EH (cell line): ENCODE measurements at places on chromosomes 7 and 10.

DNA sequence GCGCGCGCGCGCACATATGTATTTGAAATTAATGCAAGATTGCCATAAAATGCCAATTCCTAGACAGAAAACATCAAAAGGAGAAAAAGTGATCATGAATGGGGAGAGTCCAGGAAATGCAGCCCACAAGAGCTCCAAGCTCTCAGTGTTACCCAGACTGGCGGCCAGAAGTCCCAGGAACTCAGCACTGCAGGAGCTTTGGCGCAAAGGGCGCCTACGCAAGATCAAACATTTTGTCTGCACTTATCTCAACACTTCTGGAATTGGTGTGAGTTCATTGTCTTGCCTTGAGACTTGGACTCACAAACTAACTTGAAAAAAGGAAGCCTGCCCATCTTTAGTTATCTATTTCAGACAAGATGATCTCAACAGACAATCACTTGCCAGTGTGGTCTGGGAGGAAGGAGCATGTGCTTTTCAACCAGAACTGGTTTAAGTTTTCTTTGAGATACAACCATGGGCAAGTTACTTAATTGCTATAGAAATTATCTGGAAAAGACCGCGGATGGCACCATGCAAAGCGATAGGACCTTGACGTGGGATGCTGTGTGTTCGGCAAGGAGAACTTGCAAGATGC lies 77.2 kb downstream of the KIAA1549 start:
- DNase-seq = no peak

GRCh38 chr10:54081950-54082349 lies 719.1 kb downstream of the PCDH15 start:
- DNase-seq = no peak

DNA sequence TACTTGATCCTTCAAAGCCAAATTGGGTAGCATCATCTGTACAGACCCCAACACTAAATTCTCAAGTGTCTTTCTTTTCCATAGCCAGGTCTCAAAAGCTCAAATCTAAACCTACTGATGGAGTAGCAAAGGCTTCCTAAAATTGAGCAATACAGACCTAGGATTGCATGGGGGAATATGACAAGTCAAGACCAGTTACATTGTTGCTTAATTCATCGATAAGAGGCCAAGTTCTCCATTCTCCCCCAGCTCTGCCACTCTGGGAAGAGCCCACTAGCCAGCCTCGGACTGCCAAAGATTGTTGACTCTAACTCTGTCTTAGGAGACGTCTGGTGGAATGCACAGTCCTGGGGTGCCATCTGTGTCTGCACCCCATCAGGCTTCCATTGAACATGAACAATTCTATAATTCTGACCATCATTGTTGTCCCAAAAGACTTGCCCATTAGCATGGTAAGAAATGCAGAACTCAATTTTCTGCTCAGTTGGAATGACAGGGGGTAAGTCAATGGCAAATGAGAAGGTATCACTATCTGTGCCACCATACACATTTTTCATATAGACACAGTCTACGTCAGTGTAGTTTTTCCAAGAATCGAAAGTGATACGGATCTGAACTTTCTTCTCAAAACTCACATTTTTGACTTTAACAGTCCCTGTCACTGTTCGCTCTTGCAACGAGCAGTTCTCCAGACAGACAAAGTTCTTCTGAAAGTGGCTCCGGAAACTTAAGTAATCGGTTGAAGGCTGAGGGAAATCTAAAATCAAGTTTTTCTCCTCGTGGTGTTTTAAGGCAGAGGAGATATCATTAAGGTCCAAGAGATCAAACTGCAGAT lies 2.9 kb downstream of the PPP1R3C start:
- DNase-seq = no peak

DNA sequence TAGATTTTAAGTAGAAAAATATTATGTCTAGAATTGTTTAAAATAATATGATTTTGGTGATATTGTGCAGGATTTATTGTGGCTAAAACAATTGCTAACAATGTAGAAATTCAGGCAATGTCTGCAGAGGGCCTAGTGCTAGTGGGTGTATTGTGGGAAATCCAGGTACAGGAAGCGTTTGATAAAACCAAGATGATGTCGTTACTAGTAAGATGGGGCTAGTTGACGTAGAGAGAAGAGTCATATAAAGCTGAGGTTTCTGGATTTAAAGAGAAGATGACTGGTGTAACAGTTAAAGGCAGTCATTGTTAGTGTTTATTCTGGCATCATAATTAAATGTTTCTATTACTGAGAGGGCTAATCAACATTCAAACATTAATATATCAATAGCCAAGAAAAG lies 43.5 kb downstream of the ADK start:
- DNase-seq = peak; percentile 34

DNA sequence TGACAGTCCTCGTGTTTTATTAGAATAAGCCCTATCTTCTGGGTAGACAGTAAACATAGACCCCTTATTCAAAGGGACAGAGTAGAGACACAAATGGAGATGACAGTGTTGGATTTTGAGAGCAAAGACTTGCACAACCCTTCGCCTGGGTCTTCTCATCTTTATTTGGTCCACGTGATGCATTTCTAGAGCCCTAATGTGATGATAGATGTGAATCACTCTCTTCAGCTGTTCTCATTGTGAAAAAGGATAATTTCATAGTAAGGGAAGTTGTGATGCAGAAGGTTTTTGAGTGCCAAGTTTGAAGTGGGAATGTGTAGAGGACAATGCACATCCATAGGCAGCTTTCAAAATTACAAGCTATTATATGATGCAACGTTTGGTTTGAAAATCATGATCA lies 86.3 kb downstream of the CREB5 start:
- DNase-seq = no peak

DNA sequence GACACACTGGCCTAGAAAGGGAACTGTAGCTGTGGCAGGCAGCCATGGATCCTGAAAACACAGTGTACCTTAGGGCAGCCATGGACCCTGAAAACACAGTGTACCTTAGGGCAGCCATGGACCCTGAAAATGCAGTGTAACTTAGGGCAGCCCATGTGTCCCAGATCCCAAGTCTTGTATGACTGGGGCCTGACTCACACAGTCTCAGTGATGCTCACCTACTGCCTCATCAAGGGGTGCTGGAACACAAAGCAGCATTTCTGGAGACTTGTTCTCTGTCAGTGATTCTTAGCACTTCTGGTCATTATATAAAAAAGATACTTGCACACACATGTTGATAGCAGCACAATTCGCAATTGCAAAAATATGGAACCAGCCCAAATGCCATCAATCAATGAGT lies 70.2 kb upstream of the LAMB4 start:
- DNase-seq = no peak

DNA sequence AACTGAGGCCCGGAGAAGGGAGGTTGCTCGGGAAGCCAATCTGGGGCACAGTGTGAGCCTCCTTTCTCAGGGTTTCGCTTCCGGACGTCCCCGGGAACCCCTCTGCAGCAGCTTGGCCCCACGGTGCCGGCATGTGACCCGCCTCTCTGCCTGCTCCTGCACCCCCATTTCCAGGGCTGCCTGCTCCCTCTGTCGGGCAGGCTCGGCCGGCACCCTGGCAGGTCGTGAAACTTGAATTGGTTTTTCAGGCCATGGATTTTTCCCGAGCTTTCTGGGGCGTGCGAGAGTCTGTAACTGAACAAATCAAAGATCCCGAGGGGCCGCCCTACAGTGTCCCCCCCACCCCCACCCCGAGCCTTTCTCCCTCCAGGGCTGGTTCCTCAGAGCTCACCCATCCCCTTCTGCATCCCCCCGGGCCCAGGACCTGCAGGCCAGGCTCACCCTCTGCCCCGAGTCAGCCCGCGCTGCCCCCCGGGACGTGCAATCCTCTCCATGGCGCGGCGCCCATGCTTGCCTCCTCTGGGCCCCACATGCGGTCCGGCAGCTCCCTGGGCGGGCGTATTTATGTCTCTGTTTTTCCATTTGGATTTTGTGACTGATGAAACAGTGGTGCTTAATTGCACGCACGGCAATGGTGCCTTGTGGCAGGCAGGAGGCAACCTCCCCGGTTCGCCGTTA lies 58.1 kb downstream of the UNCX start:
- peak; percentile 61 for DNase-seq

DNA sequence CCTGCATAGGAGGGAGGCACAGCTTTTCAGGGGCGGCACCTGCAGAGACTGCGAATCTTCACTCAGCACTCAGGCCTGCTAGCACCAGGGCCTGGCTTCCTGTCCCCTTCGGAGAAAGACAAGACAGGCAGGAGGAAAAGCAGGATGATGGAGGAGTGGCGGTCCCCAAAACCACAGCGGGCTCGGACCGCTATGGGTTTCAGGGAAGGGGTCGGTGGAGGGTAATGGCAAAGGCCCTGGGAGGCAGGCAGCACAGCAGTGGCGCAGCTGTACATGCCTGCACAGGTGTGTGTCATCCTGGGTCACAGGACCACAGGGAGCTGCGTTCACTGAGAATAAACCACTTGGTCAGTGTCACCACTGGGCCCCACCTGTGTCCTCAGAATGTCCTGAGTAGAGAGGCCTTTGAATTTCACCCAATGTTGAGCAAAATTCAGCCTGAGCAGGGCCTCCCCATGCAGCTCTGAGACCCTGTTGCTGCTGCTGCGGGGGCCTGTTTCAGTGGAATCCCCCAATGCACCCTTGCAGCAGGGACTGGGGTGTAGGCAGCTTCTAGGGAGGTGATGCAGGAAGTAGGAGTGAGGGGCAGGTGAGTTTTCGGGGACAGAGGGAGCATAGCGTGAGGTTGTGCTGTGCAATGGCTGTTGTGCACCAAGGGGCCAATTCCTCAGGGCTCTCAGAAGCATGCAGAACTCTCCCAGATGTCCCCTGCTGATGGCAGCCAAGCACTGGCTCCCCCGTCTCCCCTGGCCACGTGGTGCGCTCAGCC lies 90.6 kb upstream of the PPP2R2D start:
- DNase-seq = no peak

- no peak for DNase-seq
Measured at GRCh38 chr7:28362812-28363211, 49.5 kb upstream of the CREB5 start.

- DNase-seq = no peak
Measured at GRCh38 chr7:53539558-53539957, 504.1 kb downstream of the POM121L12 start.

GRCh38 chr10:114669648-114670047 lies 11.6 kb upstream of the ABLIM1 start:
- no peak for DNase-seq

DNA sequence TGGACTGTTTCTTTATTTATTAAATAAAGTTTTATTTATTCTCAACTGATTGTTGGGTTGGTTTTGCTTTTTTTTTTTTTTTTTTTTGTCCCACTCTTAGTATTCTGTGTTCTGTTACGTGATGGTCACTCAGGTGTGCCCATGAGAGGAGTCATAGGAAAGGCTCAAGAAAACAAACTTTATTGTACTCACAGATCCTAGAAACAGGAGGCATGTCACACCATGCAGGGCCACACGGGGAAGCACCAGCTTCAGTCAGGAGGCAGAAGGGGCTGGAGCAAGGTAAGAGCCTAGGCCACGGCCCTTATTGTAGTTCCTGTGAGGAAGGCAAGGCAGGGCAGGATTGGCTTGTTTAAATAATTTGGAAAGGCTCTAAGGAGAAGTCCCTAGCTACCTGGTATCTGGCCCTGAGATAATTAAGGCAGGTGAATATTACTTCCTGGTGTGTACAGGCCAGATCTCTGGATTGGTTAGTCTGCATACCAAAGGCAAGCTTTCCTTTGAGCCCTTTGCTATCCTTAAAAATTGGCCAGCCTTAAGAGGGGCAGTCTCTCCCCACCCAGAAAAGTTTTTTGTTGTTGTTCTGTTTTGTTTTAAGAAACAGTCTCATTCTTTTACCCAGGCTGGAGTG lies 8.3 kb downstream of the ATOH7 start:
- no peak for DNase-seq
